H1 (cell line): ENCODE measurements at places on chromosomes 6 and 20.

- no peak for DNase-seq
Observed at GRCh38 chr6:70995411-70995810, 38.6 kb upstream of the B3GAT2 start.

DNA sequence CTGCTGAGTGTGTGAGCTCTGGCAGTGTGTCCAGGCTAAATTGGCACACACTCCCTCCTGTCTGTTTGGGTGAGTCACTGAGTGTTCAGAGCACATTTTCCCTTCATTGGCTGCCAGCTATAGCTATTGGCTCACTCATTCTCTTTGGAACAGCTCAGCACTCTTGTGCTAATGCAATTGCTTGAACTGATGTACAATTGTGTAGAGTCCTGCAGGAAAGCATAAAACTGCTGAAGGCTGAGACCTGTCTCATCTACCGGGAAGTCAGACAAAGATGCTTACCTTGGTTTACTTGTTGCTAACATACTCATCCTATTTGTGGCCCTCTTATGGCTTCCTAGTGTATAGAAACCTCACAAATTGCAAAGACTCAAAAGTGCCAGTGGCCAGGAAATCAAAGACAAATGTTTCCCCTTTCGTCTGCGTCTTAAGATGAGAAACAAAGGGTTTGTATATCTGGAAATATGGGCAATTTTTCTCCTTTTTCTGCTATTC, 351.0 kb downstream of the BCKDHB start:
- no peak for DNase-seq

DNA sequence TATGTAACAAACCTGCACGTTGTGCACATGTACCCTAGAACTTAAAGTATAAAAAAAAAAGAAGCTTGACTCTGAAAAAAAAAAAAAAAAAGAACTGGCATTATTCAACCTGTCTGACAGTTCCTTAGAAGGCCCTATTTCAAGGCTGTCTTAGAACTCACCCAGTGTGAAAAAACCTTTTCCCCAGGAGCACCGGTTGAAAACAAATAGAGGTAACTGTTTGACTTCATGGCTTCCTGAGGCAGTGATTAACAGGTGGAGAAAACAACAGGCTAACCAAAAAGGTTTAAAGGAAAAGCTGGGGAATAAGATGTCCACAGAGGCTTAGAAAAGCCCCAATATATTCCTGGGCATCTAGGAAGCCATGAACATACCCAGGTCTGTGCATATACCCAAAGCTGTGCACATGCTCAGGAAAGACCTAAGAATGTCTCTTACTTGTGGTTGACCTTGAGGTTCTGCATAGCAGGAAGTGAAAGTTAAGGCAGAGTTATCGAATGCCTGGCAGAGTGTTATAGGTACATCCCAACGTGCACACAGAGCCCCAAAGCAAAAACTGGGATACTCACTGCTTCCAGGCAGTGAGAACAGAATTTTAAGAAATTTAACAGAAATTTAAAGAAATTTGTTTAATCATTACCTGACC, 7.0 kb downstream of the UQCC1 start:
- DNase-seq, result no peak

DNA sequence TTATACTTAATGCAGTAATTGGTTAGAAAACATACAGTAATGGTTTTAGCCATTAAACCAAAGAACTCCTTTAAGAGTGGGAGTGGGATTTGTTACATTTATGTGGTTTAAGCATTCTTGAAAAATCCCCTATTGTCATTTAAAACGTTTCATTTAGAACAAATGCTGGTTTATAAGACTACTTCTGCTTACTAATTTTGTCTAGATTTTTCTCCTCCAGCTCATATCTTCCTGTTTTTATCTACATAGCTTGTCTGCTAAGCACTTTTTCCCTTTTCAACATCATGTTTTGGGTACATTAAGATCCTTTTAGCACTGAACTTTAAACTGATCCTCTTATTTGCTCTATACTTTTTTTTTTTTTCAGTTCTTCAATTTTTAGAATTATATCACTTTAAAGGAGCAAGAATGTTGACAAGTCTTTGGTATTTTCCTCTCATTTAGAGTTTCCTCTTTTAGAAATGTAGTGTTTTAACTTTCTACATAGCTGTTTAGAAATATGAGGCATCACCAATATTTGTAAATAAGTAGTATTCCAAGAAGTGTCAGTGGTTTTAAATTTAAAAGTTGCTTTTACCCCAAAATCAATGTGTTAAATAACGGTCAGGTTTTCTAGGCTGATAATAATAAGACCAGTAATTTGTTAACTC, 80.9 kb downstream of the SESN1 start:
- no peak for DNase-seq

DNA sequence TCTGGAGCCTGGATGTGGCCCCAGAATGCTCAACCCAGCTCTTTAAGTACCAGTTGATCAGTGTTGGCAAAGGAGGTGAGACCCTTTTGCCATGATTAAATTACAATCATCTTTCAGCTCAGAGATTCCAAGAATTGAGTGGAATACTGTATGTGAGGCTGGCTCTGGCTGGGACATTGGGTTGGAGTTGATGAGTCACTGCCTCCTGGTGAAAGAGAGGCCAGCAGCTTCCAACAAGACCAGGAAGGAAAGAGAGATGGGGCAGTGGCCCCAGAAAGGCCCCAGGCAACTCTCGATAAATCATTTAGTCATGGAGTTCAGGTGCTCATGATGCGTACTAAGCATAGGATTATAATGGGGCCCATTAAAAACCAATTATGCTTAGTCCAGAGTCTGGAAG, 2.1 kb downstream of the TGM6 start:
- DNase-seq, result no peak

DNA sequence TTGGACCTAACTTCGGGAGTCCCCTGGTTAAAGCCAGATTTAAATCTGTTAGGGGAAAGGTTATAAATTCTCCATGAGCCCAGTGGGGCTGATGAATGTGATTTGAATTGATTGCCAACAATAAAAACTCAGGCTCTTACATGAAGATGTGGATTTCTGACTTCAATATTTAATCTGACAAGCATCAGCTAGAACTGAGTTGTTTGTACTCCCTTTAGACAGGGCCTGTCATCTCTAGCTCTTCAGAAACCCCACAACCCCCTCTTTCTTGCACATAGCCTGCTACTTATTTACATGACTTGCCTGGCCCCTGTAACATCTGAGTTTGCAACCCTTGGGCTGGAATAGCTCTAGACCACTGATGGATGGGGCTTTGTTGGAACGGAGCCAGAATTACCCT, 191.6 kb upstream of the PLCB4 start:
- DNase-seq, result no peak

DNA sequence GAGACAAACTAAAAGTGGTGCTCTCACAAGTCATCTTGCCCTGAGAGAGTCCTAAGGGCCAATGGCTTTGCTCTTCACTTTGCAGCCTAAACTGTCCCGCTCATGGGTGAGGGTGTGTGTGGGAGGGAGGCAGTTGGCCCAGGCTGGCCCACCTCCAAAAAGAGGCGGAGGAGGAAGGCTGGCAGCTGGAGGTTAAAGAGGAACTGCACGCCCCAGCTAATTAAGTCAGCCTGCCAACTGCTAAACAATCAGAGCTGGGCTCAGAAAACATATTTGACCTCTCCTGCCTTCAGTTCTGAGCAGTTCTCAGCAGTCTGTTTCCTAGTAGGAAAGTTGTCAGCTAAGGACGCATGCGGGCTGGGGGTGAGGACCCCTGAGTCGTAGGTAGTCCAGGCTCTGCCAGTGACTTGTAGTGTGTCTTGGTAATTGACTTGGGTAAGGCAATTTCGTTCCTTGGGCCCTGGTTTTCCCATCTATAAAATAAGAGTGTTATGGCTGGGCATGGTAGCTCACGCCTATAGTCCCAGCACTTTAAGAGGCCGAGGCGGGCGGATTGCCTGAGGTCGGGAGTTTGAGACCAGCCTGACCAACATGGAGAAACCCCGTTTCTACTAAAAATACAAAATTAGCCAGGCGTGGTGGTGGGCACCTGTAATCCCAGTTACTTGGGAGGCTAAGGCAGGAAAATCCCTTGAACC, 17.0 kb downstream of the GSS start:
- DNase-seq, result no peak

DNA sequence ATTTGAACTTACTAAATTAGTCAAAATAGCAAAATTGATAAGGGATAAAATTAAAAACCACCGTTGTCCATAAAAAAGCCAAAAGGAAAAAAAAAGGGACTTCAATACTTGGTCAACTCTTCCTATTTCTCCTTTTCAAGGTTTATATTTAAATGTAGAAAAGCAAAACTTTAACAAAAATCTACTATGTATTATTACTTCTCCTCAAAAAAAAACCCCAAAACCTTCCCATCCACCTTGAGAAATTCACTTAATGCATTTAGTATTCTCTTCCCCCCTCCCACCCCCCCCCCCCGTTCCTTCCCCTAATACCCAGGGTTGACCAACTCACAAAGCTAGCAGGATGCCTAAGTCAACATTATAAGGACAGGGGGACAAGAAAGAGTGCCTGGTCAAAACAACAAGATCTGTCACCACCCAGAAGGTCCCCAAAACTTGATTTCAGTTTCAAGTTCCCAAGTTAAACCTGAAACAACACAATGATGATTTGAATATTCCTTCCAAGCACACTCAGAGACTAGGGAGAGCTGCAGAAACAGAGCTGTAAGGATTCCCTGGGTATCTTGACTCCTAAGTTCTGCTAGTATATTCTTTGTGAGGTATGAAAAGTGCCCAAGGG, 14.6 kb downstream of the GMDS start:
- DNase-seq, result no peak

DNA sequence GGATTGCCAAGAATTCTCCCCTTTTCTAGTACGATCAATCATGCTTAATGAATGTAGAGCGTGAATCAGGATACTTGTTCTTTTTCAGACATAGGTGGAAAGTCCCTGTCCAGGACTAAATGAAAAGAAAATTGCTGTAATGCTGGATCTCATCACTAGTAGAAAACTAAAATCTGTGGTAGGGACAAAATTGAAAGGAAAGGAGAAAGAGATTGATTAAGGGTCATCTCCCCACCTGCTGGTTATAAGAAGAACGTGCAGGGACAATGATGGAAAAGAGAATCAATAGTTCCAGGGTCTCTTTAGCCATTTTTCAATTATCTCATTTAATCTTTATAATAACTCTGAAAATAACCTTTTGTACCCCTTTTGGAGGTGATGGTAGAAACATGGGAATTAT, 18.7 kb upstream of the HLA-DRB1 start:
- no peak for DNase-seq

GRCh38 chr6:42075159-42075838, 25.0 kb downstream of the TAF8 start:
- DNase-seq, result peak; percentile 90

GRCh38 chr20:1474817-1475603, 8.4 kb upstream of the NSFL1C start:
- DNase-seq, result no peak

GRCh38 chr6:73394577-73395354, at the start of gene DDX43:
DDX43 (plus strand) TSS chr6:73394828; CDS start chr6:73394906, 78 bp downstream.
- peak; percentile 51 for DNase-seq

DNA sequence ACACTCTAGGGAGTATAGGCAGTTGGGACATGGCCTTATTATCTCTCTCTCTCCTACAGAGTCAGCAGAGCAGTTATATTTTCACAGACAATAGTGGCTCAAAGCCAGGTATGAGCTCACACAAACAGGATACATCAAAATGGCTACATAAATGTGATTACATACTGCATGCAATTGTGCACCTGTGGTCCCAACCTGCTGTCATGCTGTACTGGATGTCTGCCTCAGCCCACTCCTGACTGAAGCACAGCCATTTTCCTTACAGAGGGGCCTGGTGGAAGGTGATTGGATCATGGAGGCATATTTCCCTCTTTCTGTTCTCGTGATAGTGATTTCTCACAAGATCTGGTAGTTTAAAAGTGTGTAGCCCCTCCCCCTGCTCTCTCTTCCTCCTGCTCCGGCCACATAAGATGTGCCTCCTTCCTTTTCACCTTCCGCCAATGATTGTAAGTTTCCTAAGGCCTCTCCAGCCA, 37.0 kb upstream of the SAMHD1 start:
- no peak for DNase-seq

DNA sequence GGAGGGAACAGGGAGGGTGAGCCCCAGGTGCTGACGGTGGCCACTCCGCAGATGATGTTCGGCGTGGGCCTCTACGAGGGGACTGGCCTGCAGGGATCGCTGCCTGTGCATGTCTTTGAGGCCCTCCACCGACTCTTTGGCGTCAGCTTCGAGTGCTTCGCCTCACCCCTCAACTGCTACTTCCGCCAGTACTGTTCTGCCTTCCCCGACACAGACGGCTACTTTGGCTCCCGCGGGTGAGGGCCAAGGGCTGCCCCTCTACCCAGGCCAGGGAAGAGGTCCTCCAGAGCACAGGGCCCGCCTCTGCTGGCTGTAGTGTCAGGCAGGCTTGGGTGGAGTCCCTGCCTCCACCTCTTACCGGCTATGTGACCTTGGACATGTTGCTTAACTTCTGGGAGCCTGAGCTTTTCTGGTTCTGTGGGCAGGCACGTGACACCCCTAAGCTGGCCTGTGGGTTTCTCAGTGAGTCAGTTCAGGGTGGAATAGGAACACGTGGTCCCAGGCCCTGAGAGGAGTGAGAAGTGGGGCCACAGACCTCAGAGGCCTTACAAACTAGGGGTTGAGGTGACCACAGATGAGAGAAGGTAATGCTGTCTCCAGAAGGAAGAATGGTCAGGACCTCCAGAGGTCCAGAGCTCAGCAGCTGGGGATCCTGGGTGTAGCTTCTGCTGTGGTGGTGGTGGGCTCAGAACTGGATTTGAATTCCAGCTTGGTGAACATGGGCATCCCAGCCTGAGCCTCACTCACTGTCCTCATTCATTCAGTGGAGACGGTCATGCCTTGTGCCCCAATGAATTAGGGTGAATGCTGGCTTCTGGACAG, 11.9 kb downstream of the PCIF1 start:
- no peak for DNase-seq

DNA sequence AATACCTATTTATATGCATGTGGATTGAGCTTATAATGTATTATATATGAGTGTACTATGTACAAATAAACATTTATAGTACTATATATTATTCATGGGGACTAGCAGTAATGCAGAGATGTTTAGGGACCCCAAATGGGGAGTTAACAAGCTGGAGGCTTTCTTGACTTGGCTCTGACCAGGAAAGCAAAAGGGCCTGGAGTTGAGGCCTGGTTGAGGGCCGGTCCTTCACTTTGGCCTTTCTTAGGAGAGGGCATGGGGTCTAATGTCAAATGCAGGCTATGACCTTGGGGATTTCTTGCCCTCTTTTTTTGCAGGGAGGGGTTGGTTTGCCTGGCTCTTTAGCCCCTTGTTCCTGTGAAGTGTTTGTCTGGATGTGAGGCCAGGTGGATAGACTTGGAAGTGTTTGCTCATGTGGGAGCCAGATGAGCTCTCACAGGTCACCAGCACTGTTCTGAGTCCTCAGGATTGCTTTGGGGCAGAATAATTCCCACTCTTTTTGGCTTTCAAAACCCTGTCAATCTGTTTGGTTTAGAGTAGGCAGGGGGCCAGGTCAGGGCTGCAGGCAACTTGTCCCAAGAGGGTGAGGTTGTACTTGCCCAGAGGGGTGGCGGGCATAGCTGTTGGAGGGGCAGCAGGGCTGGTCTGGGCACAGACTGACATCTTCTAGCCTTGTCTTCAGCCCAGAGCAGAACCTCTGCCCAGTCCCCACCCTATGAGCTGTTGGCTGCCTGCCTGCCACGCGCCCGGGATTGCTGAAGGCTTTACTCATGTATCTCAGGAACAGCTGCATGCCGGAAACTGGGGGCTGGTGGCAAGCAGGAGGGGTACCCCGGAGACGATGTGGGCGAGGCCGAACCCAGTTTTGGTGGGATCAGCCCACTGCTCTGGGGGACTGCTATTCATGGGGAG, 14.6 kb downstream of the TJAP1 start:
- no peak for DNase-seq
